ENCODE measurements at places on chromosomes 7 and 10.

- DNase-seq, result no peak
These were observed 73.4 kb downstream of the LRRC4 start for GRCh38 chr7:127957886-127958285.

DNA sequence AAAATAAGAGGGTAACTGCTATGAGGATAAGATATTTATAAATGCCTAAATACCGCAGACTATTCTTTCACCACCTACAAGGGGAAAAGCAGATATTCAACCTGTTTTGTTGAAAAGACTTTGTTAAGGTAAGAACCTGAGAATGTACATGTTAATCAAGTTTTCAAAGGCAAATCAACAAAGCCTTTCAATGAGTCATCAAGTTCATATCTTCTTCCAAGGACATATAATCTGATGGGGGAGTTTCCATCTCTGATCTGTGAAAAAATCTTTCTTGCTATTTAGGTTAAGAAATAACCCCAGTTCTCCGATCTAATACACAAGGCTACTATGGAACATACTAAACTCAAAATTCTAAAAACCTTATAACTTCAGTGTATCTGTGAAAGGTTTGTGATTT, 40.0 kb upstream of the ANLN start:
- no peak for DNase-seq

DNA sequence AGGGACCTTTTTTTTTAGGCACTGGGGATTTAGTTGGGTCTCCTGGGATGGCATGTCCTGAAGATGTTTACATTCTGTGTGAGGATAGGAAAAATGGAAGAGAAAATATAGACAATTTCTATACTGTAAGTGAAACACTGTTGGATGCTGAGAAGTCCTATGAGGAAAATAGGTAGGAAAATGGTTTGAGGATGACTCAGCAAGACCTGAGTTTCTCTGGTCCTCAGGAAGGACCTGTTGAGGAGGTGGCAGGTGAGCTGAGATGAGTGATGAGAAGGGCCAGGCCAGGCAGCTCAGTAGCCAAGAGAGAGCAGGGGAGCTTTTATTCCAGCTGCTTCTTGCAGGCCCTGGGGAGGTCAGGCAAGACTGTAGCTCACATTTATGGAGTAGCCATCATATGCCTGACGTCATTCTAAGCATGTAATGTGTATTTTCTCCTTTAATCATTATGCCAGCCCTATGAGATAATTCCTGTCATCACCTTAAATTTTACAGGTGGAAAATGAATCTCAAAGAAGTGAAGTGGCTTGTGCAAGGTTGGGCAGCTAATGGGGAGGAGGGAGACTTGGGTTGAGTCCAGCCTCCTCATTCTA, 19.1 kb upstream of the LRRC18 start:
- no peak for DNase-seq

GRCh38 chr10:80140251-80140650, 7.7 kb downstream of the PLAC9 start:
- DNase-seq, result no peak

GRCh38 chr7:10770176-10770575, 203.5 kb upstream of the PHF14 start:
- DNase-seq, result no peak

DNA sequence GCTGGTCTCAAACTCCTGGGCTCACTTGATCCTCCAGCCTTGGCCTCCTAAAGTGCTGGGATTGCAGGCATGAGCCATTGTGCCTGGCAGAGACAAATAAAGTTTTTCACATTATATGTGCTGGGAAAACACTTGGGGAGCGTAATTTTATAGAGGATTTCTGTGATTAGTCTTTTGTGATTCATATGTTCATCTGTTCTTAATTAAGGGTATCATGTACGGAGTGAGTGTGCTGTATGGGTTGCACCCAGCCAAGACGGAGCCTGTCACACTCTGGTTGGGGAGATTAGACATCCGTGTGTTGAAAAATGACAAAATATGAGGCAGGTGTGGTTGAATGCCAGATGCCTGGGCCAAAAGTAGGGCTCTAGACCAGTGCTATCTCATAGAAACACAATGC, 10.3 kb downstream of the ADRB1 start:
- no peak for DNase-seq

DNA sequence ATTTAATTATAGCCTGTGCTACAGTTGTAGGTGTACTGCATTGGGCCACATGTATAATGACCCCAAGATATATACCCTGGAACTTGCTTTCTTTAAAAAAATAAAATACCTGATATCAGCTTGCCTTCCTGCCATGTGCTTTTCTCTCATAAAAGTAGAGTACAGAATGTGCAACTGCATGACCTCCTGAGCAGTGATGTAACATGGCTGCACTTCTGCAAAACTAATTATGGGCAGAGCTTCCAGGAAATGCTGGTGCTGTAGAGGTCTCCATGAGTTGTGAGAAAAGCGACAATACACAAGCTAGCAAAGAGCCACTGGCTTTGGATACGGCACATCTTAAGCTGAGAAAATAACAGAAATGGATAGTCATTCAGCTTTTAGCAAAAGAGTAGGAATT, 6.5 kb upstream of the ERLIN1 start:
- no peak for DNase-seq

DNA sequence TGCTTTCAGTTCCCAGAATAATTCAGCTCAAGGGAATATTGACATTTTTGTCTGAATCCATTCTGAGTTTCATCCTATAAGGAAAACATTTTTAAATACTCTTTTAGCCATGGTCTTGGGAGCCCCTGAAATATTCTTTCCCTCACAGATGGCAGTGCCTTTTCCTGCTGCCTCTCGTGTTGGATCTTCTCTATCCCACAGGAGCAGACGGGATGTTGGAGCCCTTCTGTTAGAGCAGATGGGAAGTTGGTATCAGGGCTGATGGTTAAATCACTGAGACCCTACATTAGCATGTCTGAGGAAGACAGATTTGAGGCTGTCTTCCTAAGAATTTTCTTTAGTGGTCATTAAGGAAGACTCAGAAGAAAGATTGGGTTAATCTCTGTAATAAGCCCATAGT, 737.8 kb downstream of the LRMDA start:
- DNase-seq, result no peak

DNA sequence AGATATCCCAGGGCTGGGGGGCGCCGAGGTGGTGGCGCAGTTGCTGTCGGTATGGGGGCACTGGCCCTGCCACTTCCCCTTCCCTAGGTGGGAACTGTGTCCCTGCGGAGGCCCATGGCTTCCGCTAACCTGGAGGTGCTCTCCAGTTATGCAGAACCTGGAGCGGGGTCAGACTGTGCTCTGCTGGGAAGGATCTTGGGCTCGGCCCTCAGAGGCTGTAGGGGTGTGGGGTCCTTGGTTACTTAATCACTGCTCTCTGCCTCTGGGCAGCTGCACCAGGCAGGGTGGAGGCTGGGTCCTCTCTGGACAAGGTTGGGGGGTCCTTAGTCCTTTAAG, 2.4 kb downstream of the BRI3 start:
- no peak for DNase-seq

DNA sequence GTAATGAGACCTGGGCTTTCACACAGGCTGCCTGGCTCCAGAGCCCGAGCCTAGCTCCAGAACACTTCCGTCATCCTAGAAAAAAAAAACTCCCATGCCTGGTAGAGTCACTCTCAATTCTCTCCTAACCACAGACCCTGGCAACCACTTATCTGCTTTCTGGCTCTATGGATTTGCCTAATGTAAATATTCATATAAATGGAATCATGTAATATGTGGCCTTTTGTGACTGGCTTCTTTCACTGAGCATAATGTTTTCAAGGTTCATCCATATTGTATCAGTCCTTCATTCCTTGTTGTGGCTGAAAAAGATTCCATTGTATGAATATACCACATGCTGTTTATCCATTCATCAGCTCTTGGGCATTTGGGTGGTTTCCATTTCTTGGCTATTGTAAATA, 167.7 kb upstream of the MKLN1 start:
- DNase-seq, result no peak

DNA sequence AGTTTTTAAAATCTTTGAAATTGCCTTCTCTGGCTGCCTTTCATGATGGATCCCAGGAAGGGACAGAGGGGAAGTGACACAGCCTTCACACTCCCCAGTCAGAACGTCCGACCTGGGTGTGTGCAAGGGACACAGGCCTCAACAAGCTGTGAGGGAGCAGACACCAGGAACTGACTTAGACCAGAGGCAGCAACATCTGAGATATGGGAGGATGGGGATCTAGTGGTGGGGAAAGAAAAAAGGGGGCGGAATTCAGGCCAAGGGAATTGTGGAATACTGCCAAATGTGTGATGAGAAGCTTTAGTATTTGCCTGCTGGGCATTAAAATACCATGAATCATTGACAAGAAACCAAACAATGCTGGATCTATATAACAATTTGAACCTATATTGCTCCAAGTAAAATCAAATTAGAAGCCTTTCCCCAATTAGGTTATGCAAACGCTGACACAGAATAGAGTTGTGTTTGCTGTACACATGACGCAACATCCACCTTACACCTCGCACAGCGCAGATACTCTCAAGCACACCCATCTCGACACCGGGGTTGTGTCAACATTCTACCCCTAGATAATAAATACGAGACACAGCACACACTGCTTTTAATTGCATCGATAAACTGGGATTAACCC, 17.2 kb upstream of the MNX1 start:
- DNase-seq, result no peak

DNA sequence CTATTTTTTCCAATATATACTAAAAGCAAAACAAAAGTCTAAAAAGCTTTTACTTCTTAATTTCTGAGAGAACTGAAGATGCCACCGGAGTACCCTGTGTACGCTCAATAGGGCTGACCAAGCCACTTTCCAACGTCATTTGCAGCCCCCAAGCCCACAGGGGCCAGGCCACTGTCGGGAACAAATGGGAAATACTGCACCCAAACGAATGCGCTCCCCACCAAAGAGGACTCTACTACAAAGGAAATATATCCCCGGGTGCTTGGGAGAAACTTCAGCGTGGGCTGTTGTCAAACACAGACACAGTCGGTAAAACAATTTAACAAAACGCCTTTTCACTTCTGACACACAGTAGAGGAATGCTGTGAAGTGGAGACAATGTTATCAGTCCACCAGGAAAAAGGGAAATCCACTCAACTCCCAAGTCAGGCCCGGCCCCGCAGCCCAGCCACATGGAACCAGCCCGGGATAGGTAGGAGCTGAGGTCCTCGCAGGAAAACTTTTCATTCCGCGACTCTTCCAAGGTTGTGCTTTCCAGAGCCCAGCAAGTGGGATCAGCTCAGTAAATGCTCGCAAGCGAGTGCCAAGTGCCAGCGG, 1.4 kb downstream of the PARD3 start:
- DNase-seq, result peak; percentile 14

- no peak for DNase-seq
These were observed 148.0 kb downstream of the NRCAM start for GRCh38 chr7:108308276-108308675.

DNA sequence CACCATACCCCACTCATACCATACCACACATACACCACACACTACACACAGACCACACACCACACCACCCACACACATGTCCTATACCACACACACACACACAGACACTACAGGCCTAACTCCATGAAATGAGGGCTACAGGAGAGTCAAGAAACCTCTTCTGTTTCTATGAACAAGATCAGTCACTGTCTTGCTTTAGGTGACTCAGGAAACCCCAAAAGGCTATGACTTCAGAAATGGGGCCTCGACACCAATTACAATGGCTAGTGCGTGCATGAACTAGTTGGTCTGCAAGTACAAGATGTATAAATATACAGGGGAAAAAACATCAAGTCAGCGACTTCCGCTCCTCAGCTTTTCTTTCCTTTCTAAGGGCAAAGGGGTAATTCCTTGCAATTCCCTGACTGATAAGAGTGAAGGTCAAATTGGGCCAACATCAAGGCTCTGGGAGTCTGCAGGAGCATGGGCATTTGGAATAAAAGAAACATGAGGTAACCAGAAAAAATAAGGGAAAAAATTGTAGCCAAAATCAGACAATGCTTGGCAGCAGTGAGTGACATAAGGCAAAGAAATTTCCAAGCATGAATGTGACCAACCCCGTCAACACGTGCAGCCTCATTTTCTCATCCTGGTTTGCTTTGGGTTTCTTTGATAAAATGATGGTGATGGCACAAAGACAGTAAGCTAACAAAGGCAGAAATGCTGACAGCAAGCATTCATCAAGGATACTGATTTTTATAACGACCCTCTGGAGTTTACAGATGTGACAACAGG, 1.5 kb downstream of the PKD1L1 start:
- DNase-seq, result no peak

DNA sequence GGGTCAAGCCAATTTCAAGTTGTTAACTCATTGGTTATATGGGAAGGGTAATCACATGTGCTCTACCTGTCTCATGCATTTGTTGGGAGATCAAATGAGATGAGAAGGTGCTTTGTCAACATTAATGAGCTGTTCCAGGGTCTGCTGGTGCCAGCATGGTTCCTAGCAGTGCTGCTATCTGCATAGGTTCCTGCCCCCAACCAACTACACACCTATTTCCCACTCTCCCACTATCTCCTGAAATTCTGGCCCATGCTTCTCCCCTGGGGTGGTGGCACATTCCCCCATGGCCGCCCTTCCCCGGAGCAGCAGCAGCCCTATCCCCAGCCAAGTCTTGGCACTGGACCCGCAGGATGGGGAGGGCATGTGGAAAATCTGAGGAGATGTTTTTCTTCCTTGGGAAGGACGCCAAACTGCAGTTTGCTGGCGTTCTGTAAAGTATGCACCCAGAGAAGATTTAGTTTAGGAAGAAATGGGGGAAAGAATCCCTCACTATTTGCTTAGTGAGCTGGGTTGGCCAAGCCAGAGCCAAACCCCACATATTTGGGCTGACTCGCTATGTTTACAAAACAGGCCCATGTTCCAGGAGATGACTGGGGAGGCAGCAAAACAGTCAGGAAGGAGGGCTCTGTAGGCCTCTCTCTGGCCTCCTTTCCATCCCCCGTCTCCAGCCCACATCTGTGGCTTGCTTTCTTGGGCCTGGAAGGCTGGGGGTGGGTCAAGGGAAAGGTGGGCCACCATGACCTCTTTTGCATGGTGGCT, 42.5 kb downstream of the PPP1R3C start:
- DNase-seq, result no peak

DNA sequence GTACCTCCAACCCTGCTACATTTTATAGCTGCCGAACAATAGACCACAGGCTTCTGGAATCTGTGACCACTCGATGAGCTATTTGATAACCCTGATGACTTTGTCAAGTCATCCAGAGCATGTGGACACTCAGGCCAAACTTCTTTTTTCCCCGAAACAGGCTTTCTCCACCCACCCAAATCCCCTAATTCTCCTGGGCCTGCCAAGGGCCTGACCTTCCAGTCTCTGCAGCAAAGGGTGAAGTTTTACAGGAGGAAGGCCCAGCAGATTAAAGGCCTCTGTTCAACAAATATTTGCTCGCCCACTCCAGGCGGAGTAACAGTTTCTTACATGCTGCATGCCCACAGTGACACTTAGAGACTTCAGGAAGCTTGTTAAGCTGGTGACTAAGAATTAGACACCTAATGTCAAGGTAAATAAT, 2.0 kb downstream of the JCAD start:
- DNase-seq, result no peak

All from progenitor cell of endocrine pancreas (in vitro differentiated cells).